Central memory CD8-positive, alpha-beta T cell (primary cell): ENCODE measurements at places on chromosomes 6 and 20.

GRCh38 chr6:3359973-3360726 is 96.7 kb downstream of the SLC22A23 start:
- H3K4me3 ChIP-seq = no peak overlapping the region
- peaks cover 40% of the 10 kb centered on the region for H3K27me3 ChIP-seq
- peaks cover 17% of the 10 kb centered on the region for H3K4me1 ChIP-seq
- H3K36me3 ChIP-seq = peaks cover 2% of the 10 kb centered on the region
- H3K27ac ChIP-seq = no peak overlapping the region

- no peaks in the 10 kb centered on the region for H3K36me3 ChIP-seq
- H3K27ac ChIP-seq = no peak overlapping the region
- H3K4me1 ChIP-seq = no peaks in the 10 kb centered on the region
- H3K4me3 ChIP-seq = no peak overlapping the region
- DNase-seq = no peak
Measured at GRCh38 chr6:10184371-10185227, 230.3 kb downstream of the TFAP2A start.

DNA sequence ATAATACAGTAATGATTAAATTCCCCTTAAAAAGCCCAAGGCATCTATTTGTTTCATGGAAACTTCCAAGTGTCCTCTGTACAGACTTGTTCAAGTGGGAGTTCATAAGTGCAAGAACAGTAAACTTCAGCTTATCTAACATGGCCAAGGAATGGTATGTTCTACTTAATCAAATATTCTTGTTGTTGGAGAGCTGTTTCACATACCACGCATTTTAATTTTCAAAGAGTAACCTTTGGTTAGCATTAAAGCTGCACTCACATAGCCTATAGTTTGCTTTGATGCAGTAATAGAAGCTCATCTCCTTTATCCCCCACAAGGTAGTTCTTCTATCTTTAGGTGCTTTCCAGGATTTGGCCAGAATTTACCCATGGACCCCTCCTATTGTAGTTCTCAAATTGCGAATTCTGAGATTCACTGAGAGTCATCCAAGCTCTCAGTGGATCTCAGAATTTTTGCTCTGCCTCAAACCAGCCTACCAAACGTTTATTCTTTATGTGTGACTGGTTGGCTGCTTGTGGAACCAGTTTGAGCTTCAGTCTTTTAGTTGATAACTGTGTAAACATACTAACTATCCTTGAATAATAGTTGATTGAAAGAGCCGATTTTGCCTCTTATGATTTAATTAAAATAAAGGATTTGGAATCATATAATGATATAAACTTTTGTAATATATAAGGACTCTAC is 668.0 kb upstream of the FLRT3 start:
- H3K4me1 ChIP-seq = no peaks in the 10 kb centered on the region
- no peak overlapping the region for H3K4me3 ChIP-seq
- DNase-seq = no peak
- no peaks in the 10 kb centered on the region for H3K36me3 ChIP-seq

DNA sequence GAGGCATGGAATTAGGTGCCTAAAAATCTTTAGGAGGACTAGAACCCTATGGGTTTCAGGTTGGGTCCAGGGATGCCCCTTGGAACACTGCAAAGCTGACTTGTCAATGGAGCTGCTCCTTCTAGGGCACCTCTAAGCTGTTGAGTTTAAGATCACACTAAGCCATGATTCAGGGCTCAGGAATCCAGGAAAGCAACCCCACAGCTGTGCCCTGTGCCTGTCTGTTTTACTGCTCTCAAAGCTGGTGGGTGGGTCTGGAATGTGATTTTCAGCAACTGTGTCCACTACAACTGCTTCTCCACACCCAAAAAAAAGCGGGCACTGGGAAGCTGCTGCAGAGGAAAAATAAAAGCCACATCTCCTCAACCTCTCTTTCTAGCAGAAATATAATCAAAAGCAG is 310.4 kb upstream of the MOCS1 start:
- no peaks in the 10 kb centered on the region for H3K36me3 ChIP-seq
- no peaks in the 10 kb centered on the region for H3K4me1 ChIP-seq
- H3K27ac ChIP-seq = no peak overlapping the region
- no peak overlapping the region for H3K4me3 ChIP-seq

- peaks cover 21% of the 10 kb centered on the region for H3K27me3 ChIP-seq
- H3K36me3 ChIP-seq = no peaks in the 10 kb centered on the region
- no peak overlapping the region for H3K4me3 ChIP-seq
- no peak for DNase-seq
- H3K27ac ChIP-seq = no peak overlapping the region
Measured at GRCh38 chr20:38198238-38198861, 33.3 kb upstream of the TGM2 start.

- H3K4me3 ChIP-seq = peak overlapping the region; percentile 90
- H3K36me3 ChIP-seq = peaks cover 14% of the 10 kb centered on the region
- H3K4me1 ChIP-seq = peaks cover 55% of the 10 kb centered on the region
- no peaks in the 10 kb centered on the region for H3K27me3 ChIP-seq
- no peak for DNase-seq
- H3K27ac ChIP-seq = peak overlapping the region; percentile 91
Measured at GRCh38 chr20:835608-836045, 2.1 kb downstream of the FAM110A start.

GRCh38 chr6:139473231-139473701 is 98.8 kb upstream of the CITED2 start:
- H3K27me3 ChIP-seq = no peaks in the 10 kb centered on the region
- no peak overlapping the region for H3K4me3 ChIP-seq
- H3K36me3 ChIP-seq = no peaks in the 10 kb centered on the region

DNA sequence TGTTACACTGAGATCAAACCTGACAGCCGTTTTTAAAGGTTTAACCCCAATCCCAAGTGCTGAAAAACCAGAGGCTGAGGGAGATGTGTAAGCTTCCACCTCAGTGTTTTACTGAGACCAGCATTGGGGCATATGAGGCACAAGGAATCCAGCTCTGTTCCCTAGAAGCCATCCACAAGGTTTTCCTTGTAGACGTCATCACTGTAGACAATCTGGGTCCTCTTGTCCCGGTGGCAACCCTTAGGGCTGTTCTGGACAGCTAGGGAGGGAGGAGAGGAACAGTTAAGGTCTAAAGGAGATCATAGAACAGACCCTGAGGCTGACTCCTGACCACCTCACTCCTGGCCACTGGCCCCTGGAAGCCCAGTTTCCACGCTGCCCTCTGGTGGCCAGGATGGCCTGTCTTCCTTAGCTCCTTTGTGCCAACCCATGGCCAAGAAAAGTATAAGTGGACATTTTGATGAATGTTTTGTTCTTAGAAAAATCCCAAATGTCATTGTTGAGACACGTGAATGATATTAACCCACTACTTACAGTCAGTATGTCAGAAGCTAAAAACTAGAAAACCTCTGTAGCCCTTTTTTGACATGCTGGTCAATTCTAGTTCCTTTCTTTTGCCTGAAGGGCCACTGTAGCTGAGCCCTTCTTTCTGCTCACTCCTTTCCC is 6.4 kb downstream of the CFB start:
- H3K36me3 ChIP-seq = peaks cover 47% of the 10 kb centered on the region
- H3K27me3 ChIP-seq = no peaks in the 10 kb centered on the region
- H3K4me1 ChIP-seq = peaks cover 5% of the 10 kb centered on the region

- H3K36me3 ChIP-seq = peaks cover 3% of the 10 kb centered on the region
- H3K27me3 ChIP-seq = peaks cover 11% of the 10 kb centered on the region
- H3K27ac ChIP-seq = no peak overlapping the region
- no peak for DNase-seq
- H3K4me3 ChIP-seq = no peak overlapping the region
Measured at GRCh38 chr6:37570482-37571133, 70.9 kb upstream of the CCDC167 start.

DNA sequence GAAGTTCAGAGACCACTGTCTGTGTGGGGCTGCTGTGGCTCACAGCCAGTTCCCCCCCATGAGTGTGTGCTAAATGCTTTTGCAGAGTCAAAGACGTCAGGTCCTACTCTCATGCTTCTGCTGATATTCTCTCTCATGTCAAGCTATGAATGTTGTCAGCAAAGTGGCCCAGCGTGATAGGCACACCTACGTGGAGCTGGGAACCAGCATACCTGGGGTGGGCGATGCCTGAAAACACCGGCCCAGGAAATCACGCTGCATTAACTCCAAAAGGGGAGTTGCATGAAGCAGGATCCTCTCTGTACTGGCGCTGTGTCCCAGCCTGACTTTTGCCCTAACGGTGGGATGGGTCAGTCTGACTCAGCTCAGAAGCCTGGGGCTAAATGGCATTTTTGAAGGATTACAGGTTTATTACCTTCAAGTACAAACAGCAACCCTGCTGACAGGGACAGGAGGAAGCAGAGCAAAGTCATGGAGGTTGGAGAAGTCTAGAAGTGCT is 9.0 kb upstream of the MRPS10 start:
- no peak for DNase-seq
- H3K4me3 ChIP-seq = no peak overlapping the region
- H3K4me1 ChIP-seq = no peaks in the 10 kb centered on the region
- peak overlapping the region; percentile 79 for H3K27ac ChIP-seq
- H3K27me3 ChIP-seq = no peaks in the 10 kb centered on the region

GRCh38 chr6:88982720-88983119 is 19.3 kb upstream of the RNGTT start:
- H3K36me3 ChIP-seq = no peaks in the 10 kb centered on the region
- DNase-seq = no peak
- H3K27ac ChIP-seq = no peak overlapping the region
- H3K27me3 ChIP-seq = no peaks in the 10 kb centered on the region
- no peak overlapping the region for H3K4me3 ChIP-seq

GRCh38 chr6:13615792-13616120 is 621 bp downstream of the NOL7 start:
- no peak for DNase-seq
- peak overlapping the region; percentile 94 for H3K4me3 ChIP-seq
- peaks cover 44% of the 10 kb centered on the region for H3K36me3 ChIP-seq
- peaks cover 34% of the 10 kb centered on the region for H3K4me1 ChIP-seq
- no peaks in the 10 kb centered on the region for H3K27me3 ChIP-seq

GRCh38 chr6:140897349-140897748 is 1235.4 kb upstream of the GJE1 start:
- no peak overlapping the region for H3K27ac ChIP-seq
- no peak overlapping the region for H3K4me3 ChIP-seq

GRCh38 chr20:34220561-34220960 is 20.7 kb upstream of the ASIP start:
- no peak for DNase-seq
- no peaks in the 10 kb centered on the region for H3K36me3 ChIP-seq
- H3K4me3 ChIP-seq = no peak overlapping the region
- peaks cover 47% of the 10 kb centered on the region for H3K27me3 ChIP-seq
- no peaks in the 10 kb centered on the region for H3K4me1 ChIP-seq
- no peak overlapping the region for H3K27ac ChIP-seq

GRCh38 chr6:79543886-79544285 is 6.7 kb upstream of the LCA5 start:
- no peak overlapping the region for H3K4me3 ChIP-seq
- H3K4me1 ChIP-seq = no peaks in the 10 kb centered on the region
- H3K27ac ChIP-seq = no peak overlapping the region
- H3K36me3 ChIP-seq = no peaks in the 10 kb centered on the region

DNA sequence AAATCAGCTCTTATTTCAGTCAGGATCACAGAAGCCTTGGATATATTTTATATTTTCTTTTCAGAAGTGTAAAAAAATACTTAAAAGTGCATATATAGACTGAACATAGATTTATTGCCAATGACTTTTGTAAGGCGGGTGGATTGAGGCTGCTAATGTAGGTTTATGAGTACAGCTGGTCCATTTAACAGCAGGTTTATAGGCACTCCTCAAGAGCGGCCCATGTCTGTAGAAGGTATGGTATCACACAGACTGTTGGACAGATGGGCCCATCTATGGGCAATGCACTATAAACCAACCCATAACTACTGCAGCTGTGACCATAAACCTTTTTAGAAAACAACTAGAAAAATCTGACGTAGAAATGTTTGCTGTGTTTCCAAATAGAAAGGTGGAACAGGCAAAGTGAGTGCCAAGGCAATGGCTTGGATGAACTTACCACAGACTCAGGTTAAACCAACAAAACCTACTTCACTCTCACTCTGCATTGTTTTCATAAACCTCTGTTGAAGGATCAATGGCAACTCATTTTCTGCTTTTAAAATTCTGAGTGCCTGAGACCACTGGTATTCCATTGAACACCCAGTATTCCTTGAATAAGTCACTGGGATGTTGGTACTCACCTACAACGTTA is 170.6 kb upstream of the EYA4 start:
- no peak for DNase-seq
- no peak overlapping the region for H3K4me3 ChIP-seq
- H3K27ac ChIP-seq = no peak overlapping the region

DNA sequence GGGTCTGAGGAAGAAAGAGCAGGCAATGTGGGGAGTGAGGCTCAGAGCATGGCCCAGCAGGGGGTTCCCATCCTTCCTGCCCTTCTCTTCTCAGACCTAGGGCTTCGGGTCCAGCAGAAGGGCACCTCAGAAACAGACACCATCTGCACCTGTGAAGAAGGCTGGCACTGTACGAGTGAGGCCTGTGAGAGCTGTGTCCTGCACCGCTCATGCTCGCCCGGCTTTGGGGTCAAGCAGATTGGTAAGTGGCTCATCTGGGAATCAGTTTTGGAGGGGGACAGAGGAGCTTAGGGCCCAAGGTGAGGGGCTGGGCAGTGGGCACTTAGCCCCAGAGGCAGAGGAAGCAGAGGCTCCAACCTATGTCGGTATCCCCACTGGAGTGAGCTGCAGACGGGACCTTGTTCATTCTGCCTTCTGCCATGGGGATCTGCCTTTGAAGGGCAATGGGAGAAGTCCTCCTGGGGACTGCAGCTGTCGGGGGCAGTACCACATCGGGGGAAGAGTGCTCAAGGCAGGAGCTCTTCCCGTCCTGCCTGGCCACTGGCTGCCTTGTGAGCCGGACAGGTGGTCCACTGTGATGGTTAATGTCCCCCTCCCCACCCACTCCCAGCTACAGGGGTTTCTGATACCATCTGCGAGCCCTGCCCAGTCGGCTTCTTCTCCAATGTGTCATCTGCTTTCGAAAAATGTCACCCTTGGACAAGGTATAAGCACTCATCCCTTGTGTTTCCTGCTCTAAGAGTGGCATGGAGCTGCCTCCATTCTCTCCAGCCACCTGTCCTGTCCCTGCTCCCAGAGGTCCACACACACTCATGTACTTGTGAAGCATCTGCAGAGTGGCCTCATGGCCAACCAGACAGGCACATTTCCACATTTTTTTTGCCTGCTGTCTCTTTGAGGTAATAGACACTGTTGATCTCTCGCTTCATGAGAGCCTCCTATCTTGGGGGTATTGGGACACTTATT is 4.7 kb downstream of the CD40 start:
- H3K27ac ChIP-seq = no peak overlapping the region
- DNase-seq = no peak
- peaks cover 13% of the 10 kb centered on the region for H3K36me3 ChIP-seq
- H3K4me3 ChIP-seq = no peak overlapping the region
- peaks cover 7% of the 10 kb centered on the region for H3K4me1 ChIP-seq
- peaks cover 25% of the 10 kb centered on the region for H3K27me3 ChIP-seq

DNA sequence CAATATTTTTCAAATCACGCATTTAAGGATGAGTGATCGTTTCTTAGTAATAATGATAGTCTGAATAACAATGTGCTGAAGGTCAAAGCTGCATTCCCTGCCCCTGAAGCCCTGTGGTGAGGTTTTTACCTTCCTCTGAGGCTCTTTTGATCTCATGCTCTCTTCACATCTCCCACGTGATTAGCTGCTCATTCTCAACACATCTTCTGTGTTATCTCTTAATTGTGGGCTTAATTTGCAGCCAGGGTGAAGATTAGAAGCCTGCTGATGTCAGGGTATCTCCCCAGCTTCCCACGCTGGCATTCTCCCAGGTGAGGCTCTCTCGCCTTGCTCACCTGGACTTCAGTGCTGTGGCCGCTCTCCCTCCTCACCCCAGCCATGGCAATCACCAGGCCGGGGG is 109.7 kb upstream of the FOXQ1 start:
- H3K27ac ChIP-seq = no peak overlapping the region
- H3K4me1 ChIP-seq = peaks cover 6% of the 10 kb centered on the region
- peaks cover 42% of the 10 kb centered on the region for H3K27me3 ChIP-seq
- no peaks in the 10 kb centered on the region for H3K36me3 ChIP-seq
- no peak for DNase-seq

GRCh38 chr6:100846276-100846675 is 34.9 kb downstream of the ASCC3 start:
- no peak for DNase-seq
- no peak overlapping the region for H3K27ac ChIP-seq
- H3K4me3 ChIP-seq = no peak overlapping the region
- no peaks in the 10 kb centered on the region for H3K27me3 ChIP-seq
- peaks cover 38% of the 10 kb centered on the region for H3K4me1 ChIP-seq
